ENCODE measurements at places on chromosomes 5 and 9.

- DNase-seq = no peak
Measured at GRCh38 chr9:87898151-87898550, 15.5 kb downstream of the SPATA31E1 start.

GRCh38 chr9:21730899-21731298 lies 71.5 kb upstream of the MTAP start:
- DNase-seq = no peak

DNA sequence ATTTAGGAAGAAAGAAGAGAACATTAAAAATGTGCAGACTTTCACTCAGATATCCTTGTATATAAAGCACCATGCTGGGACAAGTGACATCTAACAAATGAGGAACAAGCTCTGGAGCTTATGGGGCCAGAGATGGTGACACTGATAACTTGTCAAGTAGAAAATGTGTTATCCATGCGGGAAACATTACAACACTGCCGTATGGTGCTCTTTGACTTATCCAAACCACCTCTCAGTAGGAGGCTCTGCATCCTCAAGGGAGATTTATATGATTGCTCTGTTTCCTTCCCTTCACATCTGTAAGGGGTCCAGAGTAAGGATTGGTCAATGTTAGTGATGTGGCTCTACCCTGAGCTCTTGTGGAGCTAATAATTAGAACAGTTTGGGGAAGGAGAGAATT lies 23.5 kb downstream of the KCTD16 start:
- DNase-seq = no peak

DNA sequence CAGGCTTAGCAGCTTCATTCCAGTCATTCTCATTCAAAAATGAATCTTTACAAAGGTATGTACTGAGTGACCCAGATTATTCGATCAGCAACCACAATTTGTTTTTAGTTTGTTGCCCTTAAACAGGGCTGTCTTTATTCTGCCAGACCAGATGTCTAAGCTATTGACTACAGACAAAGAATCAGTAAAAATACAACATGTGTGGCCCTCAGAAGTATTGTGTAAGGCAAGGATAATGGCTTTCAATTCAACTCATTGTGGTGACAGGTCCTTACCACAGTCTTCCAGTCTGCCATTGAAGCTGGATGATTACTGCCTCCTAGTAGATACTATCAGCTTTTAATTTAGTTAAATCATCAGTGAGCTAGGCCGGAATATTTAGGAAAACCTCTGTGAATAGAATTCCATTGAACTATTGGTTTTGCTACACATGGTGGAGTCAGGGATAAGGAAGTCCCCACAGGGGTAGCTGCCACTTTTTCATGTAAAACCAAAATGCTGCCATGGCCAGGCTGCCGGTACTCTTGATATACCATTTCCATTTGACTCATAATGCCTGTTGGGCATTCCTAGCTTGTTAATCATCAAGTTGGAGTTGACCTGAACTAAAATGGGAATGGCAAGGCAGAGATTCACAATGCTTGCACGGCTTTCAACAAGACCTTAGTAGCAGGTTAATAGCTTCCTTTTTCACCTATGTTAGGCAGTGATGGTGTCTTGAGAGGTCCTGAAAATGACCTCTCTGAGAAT lies 175.6 kb downstream of the MEF2C start:
- DNase-seq = no peak

DNA sequence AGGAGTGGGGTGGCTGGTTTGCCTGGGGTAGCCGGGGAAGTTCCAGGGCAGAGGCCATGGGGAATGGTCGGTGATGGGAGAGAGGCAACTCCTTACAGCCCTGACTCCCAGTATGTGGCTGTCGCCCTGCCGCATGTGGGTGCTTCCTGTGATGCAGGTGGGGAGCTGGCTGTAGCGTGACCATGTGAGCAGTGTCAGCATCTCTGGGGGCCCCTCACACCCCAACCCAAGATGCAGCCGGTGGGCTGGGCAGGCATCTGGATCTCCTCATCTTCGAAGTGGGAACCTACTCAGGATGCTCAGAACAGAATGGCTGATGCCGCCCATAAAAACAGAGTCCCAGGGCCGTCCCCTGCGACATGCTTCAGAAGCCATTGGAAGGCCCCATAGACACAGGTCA lies 45.0 kb downstream of the BARX1 start:
- no peak for DNase-seq

- DNase-seq = no peak
Measured at GRCh38 chr5:14960120-14960462, 88.5 kb upstream of the ANKH start.
